ENCODE measurements at places on chromosomes 3 and 15. TPM values are rescaled to one million over a fixed set of nuclear protein-coding genes. Genes with fewer than 3 reads are reported as not detected.
A peak's percentile ranks its signal among the peaks of the same experiment; 100 is the strongest.

GRCh38 chr3:39166932-39167532 is 13.6 kb upstream of the CSRNP1 start:
- H3K36me3 ChIP-seq, result no peaks in the 10 kb centered on the region
- H3K4me3 ChIP-seq, result no peak overlapping the region
- DNase-seq, result peak; percentile 81
- H3K27me3 ChIP-seq, result no peaks in the 10 kb centered on the region
- peak overlapping the region; percentile 20 for H3K27ac ChIP-seq
- H3K4me1 ChIP-seq, result peaks cover 15% of the 10 kb centered on the region

KLHL24 gene
- total RNA-seq, result 102 TPM

DNA sequence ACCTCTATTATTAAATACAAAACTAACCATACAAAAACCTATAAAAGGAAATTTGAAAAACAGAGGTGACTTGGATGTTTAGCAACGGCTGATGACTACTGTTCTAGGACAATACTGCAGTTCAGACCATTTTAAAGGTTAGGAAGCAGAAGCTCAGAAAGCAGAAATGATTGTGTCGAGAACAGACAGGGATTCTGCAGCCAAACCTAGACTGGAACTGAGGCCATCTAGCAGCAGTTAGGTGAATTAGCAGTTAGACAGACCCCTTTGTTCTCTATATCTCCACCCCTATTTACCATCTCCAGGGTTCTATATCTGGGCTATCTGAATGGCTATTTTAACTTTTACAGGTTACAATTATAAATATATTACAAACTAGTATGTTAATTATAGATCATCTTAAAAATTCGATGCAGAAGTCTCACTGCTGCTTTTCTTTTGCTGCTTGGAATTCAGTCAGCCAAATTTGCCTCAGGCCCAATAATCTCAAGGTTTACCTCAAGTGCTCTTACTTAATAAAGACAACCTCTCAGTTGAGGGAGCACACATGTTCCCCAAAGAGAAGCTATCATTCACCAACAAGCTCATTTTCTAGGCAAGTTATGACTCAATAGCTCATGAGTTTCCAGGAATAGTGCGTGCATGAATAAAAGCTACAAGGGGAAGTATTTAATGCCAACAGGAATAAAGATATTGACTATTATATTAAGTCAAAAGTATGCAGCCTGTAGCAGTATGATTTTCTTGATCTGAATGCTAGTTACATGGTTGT is 9.3 kb upstream of the IL1RAP start:
- H3K36me3 ChIP-seq, result no peaks in the 10 kb centered on the region
- no peak overlapping the region for H3K27ac ChIP-seq
- H3K27me3 ChIP-seq, result no peaks in the 10 kb centered on the region
- no peak overlapping the region for H3K4me3 ChIP-seq
- H3K4me1 ChIP-seq, result peaks cover 7% of the 10 kb centered on the region
- DNase-seq, result no peak

LMAN1L gene
- 0.42 TPM for total RNA-seq

DNA sequence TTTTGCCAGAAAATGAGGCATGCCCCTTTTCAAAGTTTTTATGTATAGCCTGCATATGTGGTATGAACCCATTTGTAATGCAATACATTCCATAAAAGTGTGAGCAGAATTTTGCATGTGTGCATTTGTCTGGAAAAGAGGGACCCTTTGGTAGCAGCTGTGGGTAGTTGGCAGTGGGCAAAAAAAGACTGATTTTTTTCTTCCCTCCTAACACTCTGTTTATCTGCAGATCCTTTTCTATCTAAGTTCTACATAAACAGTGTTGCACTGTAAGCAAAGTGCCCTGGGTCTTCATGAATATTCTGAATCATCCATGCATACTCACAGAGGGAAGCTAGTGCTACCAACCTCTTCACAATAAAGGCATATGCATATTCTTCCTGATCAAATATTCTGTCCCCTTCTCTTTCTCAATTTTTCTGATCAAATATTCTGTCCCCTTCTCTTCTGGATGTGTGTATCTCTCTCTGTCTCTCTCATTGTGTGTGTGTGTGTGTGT is 211.2 kb upstream of the EIF1B start:
- no peaks in the 10 kb centered on the region for H3K27me3 ChIP-seq
- H3K4me3 ChIP-seq, result no peak overlapping the region
- no peaks in the 10 kb centered on the region for H3K36me3 ChIP-seq
- no peak overlapping the region for H3K27ac ChIP-seq

DNA sequence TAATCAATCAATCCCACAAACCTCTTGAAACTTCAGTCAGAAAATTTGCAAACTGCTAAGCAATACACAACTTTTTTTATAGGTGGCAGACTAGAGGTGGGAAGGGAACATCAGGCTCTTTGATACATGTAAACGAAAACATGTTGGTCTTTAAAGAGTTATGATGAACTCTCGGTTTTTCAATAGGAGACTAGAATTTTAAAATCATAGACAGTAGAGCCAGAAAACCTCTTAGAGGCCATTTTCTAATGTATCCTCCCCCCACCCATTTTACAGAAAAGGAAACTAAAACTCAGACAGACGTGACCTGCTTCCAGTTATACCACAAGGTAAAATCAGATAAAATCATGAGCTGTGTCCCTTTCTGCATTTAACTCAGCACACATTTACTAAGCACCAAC is 179.1 kb upstream of the LPP start:
- no peaks in the 10 kb centered on the region for H3K36me3 ChIP-seq
- no peaks in the 10 kb centered on the region for H3K27me3 ChIP-seq
- no peak overlapping the region for H3K27ac ChIP-seq
- peaks cover 15% of the 10 kb centered on the region for H3K4me1 ChIP-seq
- no peak overlapping the region for H3K4me3 ChIP-seq

GOLGA8S gene
- total RNA-seq, result not detected

- no peaks in the 10 kb centered on the region for H3K4me1 ChIP-seq
- H3K27me3 ChIP-seq, result peaks cover 9% of the 10 kb centered on the region
- no peak for DNase-seq
- H3K4me3 ChIP-seq, result no peak overlapping the region
Measured at GRCh38 chr15:73403171-73403570, 34.4 kb upstream of the HCN4 start.

GRCh38 chr3:52062505-52062904 is 6.1 kb upstream of the DUSP7 start:
- H3K4me1 ChIP-seq, result peaks cover 88% of the 10 kb centered on the region
- H3K36me3 ChIP-seq, result no peaks in the 10 kb centered on the region
- H3K27me3 ChIP-seq, result no peaks in the 10 kb centered on the region
- no peak for DNase-seq
- no peak overlapping the region for H3K4me3 ChIP-seq

GRCh38 chr3:141385406-141386125 is 17.3 kb downstream of the ZBTB38 start:
- no peaks in the 10 kb centered on the region for H3K27me3 ChIP-seq
- H3K4me1 ChIP-seq, result peaks cover 44% of the 10 kb centered on the region
- peak overlapping the region; percentile 19 for H3K4me3 ChIP-seq
- H3K27ac ChIP-seq, result peak overlapping the region; percentile 78

DNA sequence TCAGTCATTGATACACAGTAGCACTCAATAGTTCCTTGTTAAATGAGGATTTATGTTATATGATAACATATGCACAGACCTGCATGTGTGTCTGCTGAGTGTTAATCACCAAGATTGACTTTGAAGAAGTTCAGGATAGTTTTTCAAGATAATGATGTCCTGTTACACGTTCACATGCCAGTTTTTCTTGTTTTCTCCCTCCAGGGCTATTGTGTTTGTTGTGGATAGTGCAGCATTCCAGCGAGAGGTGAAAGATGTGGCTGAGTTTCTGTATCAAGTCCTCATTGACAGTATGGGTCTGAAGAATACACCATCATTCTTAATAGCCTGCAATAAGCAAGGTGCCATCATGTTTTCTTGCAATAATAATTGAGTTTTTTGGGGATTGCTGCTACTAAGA is 9.8 kb downstream of the SRPRB start:
- H3K27me3 ChIP-seq, result no peaks in the 10 kb centered on the region
- H3K4me3 ChIP-seq, result no peak overlapping the region
- peaks cover 67% of the 10 kb centered on the region for H3K36me3 ChIP-seq
- H3K27ac ChIP-seq, result no peak overlapping the region
- DNase-seq, result no peak
- H3K4me1 ChIP-seq, result peaks cover 7% of the 10 kb centered on the region

- no peak for DNase-seq
- no peak overlapping the region for H3K27ac ChIP-seq
- no peaks in the 10 kb centered on the region for H3K4me1 ChIP-seq
- peaks cover 52% of the 10 kb centered on the region for H3K36me3 ChIP-seq
Measured at GRCh38 chr3:37386627-37387230, 212.3 kb upstream of the LRRFIP2 start.

DNA sequence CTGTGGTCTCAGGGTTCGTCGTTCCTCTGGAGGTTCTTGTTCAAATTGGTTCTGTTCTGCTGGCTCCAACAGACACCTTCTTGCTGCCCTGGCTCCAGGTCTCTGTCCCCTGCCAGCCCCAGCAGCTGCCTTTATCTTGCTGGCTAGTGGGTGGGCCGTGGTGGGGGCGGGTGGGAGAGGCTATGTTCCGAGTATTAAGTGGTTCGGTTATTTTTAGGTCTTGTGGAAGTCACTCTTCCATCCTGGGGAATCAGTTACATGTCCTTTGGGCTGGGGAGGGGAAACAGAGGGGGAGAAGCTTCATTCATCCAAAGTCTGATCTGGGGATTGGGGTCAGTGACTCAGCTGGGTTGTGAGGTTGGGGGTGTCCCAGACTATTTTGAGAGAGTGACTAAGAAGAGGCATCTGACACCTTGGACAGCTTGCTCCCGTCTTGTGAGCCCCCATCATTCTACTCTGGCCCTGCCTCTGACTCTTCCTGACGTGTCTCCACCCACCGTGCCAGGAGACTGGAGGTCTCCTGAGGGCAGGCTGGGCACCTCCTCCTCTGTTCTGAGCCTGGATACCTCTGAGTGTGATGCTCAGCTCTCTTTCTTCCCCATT is at the start of gene XIRP1:
TSS of gene XIRP1 (minus strand) at position 106 of the 603 bp plus-strand sequence. CDS start 3,150 bp downstream, outside the sequence.
- DNase-seq, result no peak
- H3K4me3 ChIP-seq, result no peak within 1 kb of the TSS
- H3K27me3 ChIP-seq, result no peaks in the 10 kb centered on the region
- H3K4me1 ChIP-seq, result peaks cover 18% of the 10 kb centered on the region
- no peaks in the 10 kb centered on the region for H3K36me3 ChIP-seq

GRCh38 chr3:9020426-9020825 is 57.2 kb upstream of the RAD18 start:
- DNase-seq, result no peak
- H3K36me3 ChIP-seq, result peaks cover 20% of the 10 kb centered on the region
- no peaks in the 10 kb centered on the region for H3K4me1 ChIP-seq
- no peak overlapping the region for H3K4me3 ChIP-seq
- no peaks in the 10 kb centered on the region for H3K27me3 ChIP-seq

GRCh38 chr3:106826791-106827311 is 550.4 kb upstream of the CCDC54 start:
- no peaks in the 10 kb centered on the region for H3K27me3 ChIP-seq
- no peaks in the 10 kb centered on the region for H3K36me3 ChIP-seq
- no peak overlapping the region for H3K27ac ChIP-seq

APH1B gene
- total RNA-seq, result 4.5 TPM

GRCh38 chr15:67992834-67993233 is 61.3 kb upstream of the PIAS1 start:
- H3K4me1 ChIP-seq, result no peaks in the 10 kb centered on the region
- no peaks in the 10 kb centered on the region for H3K36me3 ChIP-seq
- no peak overlapping the region for H3K4me3 ChIP-seq

CCR9 gene
- not detected for total RNA-seq

- peaks cover 16% of the 10 kb centered on the region for H3K4me1 ChIP-seq
- DNase-seq, result no peak
- H3K4me3 ChIP-seq, result no peak overlapping the region
- no peak overlapping the region for H3K27ac ChIP-seq
- H3K27me3 ChIP-seq, result no peaks in the 10 kb centered on the region
Measured at GRCh38 chr3:190094160-190094718, 26.5 kb downstream of the P3H2 start.

GRCh38 chr3:150285601-150286000 is 122.5 kb upstream of the TSC22D2 start:
- H3K4me3 ChIP-seq, result no peak overlapping the region
- H3K36me3 ChIP-seq, result no peaks in the 10 kb centered on the region
- no peak for DNase-seq
- H3K4me1 ChIP-seq, result no peaks in the 10 kb centered on the region
- no peak overlapping the region for H3K27ac ChIP-seq

GRCh38 chr15:78322724-78323521 is 17.2 kb upstream of the CRABP1 start:
- H3K36me3 ChIP-seq, result no peaks in the 10 kb centered on the region
- no peak for DNase-seq
- no peaks in the 10 kb centered on the region for H3K4me1 ChIP-seq
- H3K4me3 ChIP-seq, result no peak overlapping the region
- H3K27ac ChIP-seq, result no peak overlapping the region
- no peaks in the 10 kb centered on the region for H3K27me3 ChIP-seq

GRCh38 chr3:81650187-81650586 is 111.3 kb downstream of the GBE1 start:
- peaks cover 22% of the 10 kb centered on the region for H3K4me1 ChIP-seq
- H3K4me3 ChIP-seq, result no peak overlapping the region
- peak overlapping the region; percentile 42 for H3K27ac ChIP-seq
- DNase-seq, result no peak

- H3K36me3 ChIP-seq, result peaks cover 85% of the 10 kb centered on the region
- H3K27ac ChIP-seq, result no peak overlapping the region
- H3K4me1 ChIP-seq, result peaks cover 6% of the 10 kb centered on the region
- no peak for DNase-seq
Measured at GRCh38 chr15:22939652-22940061, 40.5 kb downstream of the CYFIP1 start.

CHDH gene
- 26.4 TPM for total RNA-seq

DNA sequence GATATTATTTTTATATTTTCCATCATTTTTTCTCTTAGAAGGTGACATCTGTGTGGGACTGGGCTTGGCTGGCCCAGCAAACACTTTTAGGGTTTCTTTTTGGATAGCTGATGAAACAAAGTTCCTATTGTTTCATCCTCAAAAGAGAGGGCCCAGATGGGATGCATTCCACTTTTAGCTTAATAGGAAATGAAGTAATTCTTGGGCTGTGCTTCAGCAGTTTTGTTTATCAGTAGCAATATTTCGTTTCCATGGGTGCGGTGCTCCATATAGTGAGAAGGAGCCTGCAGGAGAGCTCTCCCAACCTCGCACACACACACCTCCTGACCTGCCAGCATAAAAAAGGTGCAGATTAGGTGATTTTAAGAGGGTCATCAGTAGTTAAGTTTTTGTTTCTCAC is 147.5 kb downstream of the AKAP13 start:
- H3K27ac ChIP-seq, result peak overlapping the region; percentile 16
- H3K27me3 ChIP-seq, result no peaks in the 10 kb centered on the region
- DNase-seq, result no peak
- H3K36me3 ChIP-seq, result no peaks in the 10 kb centered on the region
- H3K4me1 ChIP-seq, result peaks cover 21% of the 10 kb centered on the region
- H3K4me3 ChIP-seq, result no peak overlapping the region

DNA sequence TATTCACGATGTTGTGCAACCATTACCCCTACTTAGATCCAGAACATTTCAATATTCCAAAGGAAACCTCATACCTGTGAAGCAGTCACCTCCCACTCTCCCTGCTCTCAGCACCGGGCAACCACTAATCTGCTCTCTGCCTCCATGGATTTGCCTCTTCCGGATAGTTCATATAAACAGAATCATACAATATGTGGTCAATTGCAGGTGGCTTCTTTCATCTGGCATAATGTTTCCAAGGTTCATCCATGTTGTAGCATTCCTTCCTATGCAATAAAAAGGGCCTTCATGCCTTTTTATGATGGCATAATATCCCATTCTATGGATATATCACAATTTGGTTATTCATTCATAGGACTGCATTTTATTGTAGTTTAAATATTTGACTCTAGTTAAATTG is 23.9 kb downstream of the CA12 start:
- H3K27ac ChIP-seq, result peak overlapping the region; percentile 53
- no peaks in the 10 kb centered on the region for H3K36me3 ChIP-seq
- no peak overlapping the region for H3K4me3 ChIP-seq
- DNase-seq, result no peak
- peaks cover 38% of the 10 kb centered on the region for H3K4me1 ChIP-seq

Data from suprapubic skin (tissue), 4 donors.